T-cell (primary cell): ENCODE measurements at places on chromosomes 1 and 21.

DNA sequence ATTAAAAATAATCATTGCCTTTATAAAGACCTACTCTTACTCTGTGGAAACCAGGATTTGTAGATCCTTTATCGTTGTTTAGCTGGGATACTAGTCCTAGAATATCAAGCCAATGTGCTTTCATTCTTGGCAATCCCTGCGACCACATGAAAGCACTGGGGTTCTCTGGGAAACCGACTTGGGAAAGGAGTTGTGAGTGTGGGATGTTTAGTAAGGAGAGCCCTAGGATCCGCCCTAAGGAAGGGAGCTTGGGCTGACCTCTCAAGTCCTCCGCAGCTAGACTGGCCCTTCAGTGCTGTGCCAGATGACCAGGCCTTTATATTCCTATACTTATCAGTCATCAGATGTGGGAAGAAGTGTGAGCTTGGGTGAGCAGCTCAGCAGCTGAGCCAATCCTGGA is 5.2 kb upstream of the KRTAP19-8 start:
- DNase-seq: no peak

GRCh38 chr1:241767737-241768136 is 80.3 kb upstream of the EXO1 start:
- no peak for DNase-seq

- DNase-seq: no peak
These were observed 129.9 kb downstream of the GLUL start for GRCh38 chr1:182261655-182262054.

GRCh38 chr1:96313216-96313615 is 408.4 kb upstream of the PTBP2 start:
- DNase-seq: no peak

- DNase-seq: no peak
These were observed 61.4 kb downstream of the RNASEL start for GRCh38 chr1:182527680-182528079.

DNA sequence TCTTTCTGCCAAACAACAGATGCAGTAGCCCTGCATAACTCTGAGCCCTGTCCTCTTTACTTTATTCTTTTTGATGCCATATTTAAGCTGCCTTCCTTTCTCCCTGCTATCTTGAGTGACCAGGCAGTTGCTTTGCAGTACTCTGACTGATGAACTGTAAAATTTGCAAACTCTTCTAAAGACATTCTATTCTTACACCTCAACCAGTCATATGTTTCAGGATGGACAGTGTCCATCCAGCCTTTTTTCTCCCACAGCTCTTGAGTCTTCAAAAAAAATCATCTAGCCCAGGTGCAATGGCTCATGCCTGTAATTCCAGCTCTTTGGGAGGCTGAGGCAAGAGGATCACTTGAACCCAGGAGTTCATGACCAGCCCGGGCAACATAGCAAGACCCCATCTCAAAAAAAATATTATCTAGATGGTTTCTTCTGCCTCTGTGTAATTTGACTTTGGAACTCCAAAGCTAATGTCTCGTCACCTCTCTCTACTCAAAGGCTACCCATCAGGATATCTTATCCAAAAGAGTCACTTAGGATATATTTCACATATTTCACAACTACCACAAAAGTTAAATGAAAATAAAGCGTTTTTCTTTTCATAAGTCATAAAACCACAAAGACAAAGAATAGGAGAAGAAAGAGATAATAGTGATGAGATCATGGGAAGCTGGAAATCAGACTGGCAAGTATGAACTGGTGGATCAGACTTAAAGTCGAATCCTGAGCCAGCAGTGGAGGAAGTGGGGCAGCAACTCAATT is 54.6 kb upstream of the IPO9 start:
- DNase-seq: no peak

- DNase-seq: no peak
These were observed 12.4 kb upstream of the SCAF4 start for GRCh38 chr21:31744182-31744800.

DNA sequence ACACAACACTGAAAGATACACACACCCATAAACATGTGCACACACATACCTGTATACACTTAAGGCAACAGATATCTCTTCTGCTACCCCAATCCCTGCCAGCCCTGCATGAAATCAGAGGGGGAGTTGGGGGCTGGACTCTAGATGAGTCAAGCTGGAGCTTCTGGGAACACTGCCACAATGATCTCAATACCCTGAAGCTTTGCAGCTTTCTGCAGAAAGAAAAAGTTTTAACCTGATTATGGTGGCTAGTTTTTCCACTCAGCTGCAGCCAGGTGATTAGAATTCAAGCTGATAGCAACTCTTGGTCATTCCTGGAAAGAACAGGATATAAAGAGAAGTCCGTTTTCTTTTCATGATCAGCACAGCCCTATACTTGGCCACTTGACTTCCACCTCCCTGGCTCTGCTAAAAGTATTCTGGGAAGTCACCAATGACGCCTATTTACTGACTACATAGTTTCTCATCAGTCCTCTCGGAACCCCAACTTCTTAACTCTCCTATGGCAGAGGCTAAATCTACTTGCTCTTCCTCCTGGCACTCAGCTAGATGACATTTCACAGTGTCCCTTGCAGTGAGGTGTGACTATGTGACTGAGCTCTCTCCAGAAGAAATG is 20.7 kb upstream of the DNASE2B start:
- no peak for DNase-seq

DNA sequence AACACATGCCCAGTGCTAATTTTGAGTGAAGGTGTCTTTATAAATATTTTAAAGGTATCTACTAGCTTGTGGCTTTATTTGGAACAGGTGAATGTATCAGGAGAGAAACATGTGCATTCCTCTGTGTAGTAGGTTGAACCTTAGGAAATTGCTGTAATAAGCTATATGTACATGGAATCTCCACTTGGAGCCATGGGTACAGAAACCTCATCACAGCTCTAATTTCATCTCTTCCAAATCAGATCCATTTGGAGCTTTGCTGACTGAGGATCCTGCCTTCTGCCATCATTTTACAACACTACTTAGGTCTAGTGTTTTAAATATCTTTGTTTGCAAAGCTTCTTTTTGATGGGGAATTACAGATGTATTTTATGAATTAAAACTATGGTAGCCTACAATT is 2.1 kb downstream of the KCNK2 start:
- DNase-seq: no peak
